ENCODE measurements at places on chromosomes 12 and 14.

DNA sequence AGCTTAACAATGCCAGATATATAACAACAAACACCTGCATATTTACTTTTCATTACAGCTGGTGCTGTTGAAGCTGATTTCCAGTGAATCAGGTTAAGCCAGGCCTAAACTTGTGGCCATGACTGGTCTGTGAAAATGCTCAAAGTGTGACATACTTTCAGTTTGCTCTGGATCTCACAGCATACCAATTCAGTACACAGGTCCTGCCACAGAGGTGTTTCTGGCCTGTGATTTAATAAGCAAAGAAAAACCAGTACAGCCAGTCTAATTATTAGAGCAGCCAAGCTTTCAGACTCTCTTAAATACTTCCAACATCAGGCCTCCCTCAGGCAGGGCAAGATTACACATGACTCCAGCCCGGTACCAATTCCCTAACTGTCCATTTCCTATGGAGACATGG, 27.4 kb upstream of the TMCC3 start:
- DNase-seq = no peak

DNA sequence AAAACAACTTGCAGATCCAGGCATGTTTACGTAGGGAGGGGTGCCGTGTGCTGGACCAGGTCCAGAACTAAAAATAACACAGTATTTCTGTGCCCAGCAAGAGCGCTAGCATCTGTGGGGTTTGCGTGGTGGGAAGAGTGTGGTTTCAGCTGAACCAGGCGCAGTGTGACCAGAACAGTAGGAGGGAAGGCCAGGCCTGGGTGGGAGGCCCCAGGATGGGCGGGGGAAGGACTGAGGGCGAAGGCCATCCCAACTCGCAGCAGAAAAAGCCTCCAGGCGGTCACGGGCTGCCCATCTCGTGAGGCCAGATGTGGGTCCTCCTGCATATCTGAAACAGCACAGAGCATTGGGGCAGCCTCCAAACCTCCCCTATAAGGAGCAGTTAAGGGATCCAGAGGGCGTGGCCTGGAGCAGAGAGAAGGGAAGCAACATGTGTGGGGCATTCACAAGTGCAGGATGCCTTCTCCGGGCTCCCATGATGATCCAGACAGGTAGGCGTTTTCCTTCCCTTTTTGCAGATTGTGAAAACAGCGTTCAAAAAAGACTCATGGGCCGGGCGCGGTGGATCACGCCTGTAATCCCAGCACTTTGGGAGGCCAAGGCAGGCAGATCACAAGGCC, 17.8 kb upstream of the CD9 start:
- peak; percentile 89 for DNase-seq

DNA sequence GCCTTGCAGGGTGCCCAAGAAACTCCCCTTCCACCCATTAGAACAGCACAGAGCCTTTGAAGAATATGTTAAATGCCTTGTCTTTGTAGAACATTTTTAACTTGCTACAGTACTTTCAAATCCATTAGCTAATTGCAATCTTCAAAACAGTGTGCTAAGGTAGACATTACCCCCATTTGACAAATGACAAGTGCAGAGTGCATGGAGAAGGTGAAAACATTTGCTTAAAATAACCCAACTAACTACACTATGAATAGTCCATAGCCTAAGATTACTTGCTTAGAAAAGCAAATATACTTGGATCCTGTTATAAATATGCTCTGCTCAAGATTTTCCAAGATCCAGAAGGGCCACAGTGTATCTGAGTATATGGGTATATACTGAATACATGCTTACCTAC, 87.0 kb upstream of the G2E3 start:
- DNase-seq = no peak

DNA sequence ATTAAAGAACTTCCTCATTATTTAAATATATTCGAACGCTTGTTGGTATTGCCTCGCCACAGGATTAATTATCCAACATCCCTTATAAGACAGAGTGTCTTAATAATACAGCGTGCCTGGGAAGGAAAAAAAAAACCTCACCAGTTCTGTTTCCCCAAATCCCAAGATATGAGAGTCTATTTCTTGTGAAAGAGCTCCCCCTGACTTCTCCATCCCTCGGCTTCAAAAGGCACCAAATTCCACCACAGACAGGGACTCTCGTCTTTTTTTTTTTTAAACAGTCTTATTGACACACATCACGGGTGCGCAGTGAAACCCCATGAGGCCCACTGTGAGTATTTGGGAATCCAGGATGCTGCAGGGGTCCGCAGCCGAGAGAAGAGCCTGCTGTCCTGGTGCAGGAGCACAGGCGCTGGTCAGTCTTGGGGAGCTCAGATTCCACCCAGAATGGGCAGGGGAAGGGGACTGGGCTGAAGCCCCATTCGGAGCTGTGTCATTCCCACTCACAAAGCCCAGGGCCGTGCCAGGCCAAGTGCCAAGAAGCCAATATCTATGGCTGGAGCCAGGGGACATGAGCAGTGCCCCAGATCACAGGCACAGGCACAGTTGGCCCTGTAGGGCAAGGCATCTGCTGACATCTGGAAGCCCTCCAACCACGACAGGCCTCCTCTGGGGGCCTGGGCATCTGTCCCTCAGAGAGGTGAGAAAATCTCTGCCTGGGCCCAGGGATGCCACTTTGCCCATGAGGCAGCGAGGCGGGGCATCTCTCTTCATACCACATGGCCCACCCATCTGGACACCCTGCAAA, 71.9 kb downstream of the BCL11B start:
- peak; percentile 1 for DNase-seq

- peak; percentile 64 for DNase-seq
These were observed 1.1 kb upstream of the FAR2 start for GRCh38 chr12:29147731-29148595.

DNA sequence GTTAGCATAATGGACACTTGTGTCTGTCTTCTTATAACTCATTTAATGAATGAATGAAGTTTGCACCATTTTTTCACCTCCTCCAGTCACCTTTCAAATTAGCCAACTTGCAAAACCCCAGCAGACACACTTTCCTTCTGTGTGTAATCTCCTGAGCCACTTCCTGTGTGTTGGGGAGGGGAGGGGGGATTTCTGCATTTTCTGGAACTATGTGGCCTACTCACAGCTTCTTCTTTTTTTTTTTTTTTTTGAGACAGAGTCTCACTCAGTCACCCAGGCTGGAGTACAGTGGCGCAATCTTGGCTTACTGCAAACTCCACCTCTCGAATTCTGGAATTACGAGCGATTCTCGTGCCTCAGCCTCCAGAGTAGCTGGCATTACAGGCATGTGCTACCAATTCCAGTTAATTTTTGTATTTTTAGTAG, 4.1 kb upstream of the SERPINA1 start:
- peak; percentile 76 for DNase-seq

- DNase-seq = no peak
These were observed 174.3 kb upstream of the BCL2L14 start for GRCh38 chr12:11896417-11896929.

- DNase-seq = no peak
These were observed 323.8 kb upstream of the DCN start for GRCh38 chr12:91506452-91506851.

GRCh38 chr12:19588951-19589350, 149.7 kb downstream of the AEBP2 start:
- no peak for DNase-seq

DNA sequence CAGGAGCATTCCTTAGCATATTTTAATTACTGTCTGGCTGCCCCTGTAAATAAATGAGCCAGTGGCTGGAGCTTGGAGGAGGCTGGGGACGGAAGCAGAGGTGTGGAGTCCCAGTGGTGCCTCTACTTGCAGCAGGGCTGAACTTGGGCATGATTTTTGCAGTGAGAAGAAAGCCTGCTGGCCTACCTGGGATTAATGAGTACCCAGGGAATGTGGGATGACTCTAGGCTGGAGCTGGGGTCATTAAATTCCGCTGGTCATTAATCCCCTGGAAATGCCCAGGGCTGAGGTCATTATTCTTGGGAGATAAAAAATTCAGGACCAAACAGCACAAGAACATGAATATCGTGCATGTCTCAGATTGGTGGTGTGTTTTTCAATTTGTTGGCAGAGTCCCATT, 753.3 kb downstream of the VRK1 start:
- DNase-seq = no peak

- no peak for DNase-seq
These were observed 68.9 kb downstream of the RALGAPA1 start for GRCh38 chr14:35740215-35740614.

- DNase-seq = no peak
These were observed 6.7 kb downstream of the TRHDE start for GRCh38 chr12:72278894-72279293.

All from fibroblast of mammary gland (primary cell).